ENCODE measurements at places on chromosomes 5 and 9. TPM values are rescaled to one million over a fixed set of nuclear protein-coding genes. Genes with fewer than 3 reads are reported as not detected.

DNA sequence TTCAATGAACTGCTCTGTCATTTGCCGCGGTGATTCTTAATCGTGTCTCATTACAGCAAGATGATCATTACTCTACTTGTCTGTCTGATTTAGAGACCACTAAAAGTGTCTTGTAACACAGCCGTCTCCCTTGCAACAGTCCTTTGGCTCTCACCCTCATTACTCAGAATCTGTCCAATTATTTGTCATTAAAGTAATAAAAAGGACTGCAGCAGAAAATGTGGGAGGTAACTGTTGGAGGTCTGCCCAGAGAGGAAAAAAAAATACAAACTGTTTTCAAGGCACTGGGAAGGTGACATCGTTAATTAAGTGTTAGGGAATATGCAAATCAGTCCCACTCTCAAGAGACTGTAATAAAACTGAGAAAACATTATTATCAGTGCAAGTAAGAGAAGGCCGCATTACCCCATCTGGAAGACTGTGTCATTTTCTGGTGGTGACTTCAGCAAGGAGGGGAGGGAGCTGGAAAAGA lies 281.0 kb downstream of the RASEF start:
- no peaks in the 10 kb centered on the region for H3K4me1 ChIP-seq
- H3K36me3 ChIP-seq: no peaks in the 10 kb centered on the region
- no peak overlapping the region for H3K27ac ChIP-seq
- no peak overlapping the region for H3K4me3 ChIP-seq
- H3K27me3 ChIP-seq: no peaks in the 10 kb centered on the region

GRCh38 chr9:127219520-127219919 lies 45.1 kb upstream of the GARNL3 start:
- no peak for DNase-seq
- H3K27ac ChIP-seq: no peak overlapping the region
- H3K36me3 ChIP-seq: no peaks in the 10 kb centered on the region
- H3K27me3 ChIP-seq: no peaks in the 10 kb centered on the region
- H3K4me3 ChIP-seq: no peak overlapping the region

The PTGR1 gene
- total RNA-seq: 8.6 TPM

The ECSCR gene
- total RNA-seq: 13.3 TPM
